ENCODE measurements at places on chromosomes 16 and 17. TPM values are rescaled to one million over a fixed set of nuclear protein-coding genes. Genes with fewer than 3 reads are reported as not detected.
A peak's percentile ranks its signal among the peaks of the same experiment; 100 is the strongest.

The SPECC1 gene
- total RNA-seq, result 87.9 TPM

DNA sequence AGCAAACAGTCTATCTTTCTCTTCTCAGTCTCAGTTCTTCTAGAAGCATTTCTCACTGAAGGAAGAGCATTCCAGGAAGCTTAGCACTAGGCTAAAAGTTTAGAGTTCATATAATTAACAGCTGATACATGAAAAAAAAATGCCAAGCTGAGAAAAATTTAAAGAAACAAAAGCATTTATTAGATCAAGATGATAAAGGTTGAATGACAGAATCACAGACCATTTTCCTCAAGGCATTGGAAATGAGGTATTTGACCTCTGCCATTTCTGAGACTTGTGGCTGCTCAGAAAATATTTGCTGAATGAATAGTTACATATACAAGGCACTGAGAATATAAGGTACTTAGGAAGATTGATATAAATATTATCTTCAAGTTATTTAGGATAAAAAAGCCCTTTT lies 901.6 kb upstream of the GOT2 start:
- DNase-seq, result no peak

DNA sequence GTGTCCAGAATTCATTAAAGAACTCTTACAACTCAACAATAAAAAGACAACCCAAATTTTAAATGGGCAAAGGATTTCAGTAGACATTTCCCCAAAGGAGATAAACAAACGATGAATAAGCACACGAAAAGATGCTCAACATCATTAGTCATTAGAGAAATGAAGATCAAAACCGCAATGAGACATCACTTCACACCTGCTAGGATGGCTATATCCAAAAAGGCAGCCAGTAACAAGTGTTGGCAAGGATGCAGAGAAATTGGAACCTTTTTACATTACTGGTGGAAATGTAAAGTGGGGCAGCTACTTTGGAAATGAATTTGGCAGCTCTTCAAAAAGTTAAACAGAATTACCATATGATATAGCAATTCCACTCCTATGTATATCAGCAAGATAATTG lies 42.0 kb downstream of the PITPNM3 start:
- DNase-seq, result no peak

- DNase-seq, result no peak
These were observed 156.6 kb downstream of the PARN start for GRCh38 chr16:14473488-14473887.

DNA sequence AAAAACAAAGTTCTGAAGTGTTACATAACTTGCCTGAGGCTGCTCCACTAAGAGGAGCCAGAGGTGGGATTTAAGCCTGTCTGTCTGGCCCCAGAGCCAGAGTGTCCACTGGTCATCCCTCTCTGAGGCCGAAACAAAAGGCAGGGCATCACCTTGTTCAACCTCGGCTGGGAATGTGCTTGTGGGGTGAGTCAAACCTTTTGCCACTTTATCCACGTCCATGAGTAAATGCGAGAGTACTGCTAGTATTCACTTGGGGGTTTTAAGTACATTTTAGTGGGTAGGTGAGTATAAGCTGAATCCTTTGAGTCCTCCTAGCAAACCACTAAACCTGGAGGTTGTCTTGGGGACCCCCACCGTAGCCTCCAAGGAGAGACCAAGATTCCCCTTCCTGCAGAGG lies 103.5 kb downstream of the STX8 start:
- no peak for DNase-seq

GRCh38 chr17:67829331-67829730 lies 4.0 kb downstream of the BPTF start:
- DNase-seq, result peak; percentile 17

GRCh38 chr17:35923609-35924114 lies 6.9 kb downstream of the RDM1 start:
- DNase-seq, result no peak

DNA sequence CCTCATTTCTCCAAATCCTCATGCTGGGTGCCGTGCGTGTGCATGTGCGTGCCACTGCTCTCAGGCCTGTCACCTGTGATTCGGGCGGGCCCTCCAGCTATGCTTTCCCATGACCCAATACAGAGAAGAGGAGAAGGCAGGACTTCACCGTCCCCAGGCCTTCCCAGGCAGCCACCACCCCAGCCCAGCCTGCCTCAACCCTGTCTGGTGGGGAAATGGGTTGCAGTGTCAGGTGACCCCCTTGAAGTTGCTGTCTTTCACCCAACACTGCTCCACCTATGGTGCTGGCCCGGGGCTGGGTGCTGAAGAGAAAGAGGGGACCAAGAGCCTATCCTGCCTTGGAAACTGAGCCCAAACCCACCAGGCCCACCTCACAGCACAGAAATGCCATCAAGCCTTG lies 94.7 kb downstream of the GOSR1 start:
- DNase-seq, result no peak

DNA sequence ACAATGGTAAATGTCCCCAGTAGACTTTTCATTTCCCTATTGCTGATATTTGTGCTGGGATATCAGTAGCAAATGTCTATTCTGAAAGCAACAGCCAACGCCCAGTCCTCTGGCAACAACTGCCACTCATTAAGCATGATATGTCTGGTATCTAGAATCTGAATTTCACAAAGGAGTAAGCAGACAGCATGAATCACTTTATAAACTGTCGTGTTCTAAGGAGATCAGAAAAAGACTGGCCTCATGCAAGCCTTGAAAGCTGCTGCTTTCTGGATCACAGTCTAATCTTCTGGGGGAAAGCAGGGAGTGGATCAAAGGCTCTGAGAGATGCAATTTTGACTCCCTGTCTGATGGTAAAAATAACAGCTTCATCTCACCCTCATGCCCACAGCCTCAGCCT lies 153.1 kb upstream of the NOG start:
- DNase-seq, result no peak

Data from H1 (cell line).